Coronary artery (tissue), 2 donors: ENCODE measurements at places on chromosomes 2 and 18.

DNA sequence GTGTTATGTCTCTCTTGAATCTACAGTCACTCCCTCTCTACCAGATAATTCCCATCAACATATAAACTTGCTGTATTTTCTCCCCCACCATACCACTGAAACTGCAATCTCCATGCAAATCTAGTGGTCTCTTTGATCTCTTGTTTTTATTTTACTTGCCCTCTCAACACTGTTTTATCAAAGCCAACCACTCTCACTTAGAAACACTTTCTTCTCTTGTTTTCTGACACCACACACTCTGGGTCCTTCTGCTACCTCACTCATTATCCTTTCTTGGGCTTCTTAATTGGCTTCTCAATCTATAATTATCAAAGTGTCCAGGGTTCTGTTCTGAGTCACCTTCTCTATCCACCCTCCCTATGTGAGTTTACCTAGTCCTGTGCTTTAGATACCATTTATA lies 2.0 kb upstream of the MCFD2 start:
- no peak for DNase-seq

- DNase-seq, result no peak
Measured at GRCh38 chr2:3500326-3500899, 18.9 kb downstream of the ADI1 start.

GRCh38 chr2:85275984-85276540 lies 51.7 kb downstream of the TGOLN2 start:
- no peak for DNase-seq

DNA sequence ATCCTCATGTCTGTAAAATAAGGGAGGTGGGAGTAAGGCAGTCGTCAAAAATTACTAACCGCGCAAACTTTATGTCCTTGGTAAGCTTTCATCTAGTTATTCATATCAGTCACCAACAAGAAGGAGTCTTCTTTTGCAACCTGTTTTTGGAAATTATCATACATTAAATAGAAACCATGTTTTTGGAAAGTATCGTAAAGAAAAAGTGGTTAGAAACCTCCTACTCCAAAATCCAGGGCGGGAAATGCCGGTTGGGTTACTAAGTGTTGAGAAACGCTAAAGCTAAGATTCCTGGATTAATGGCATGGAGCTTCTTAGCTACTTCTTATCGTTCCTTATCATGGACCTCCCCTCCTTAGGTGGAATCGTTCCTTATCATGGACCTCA lies 778 bp downstream of the BBS5 start:
- DNase-seq, result no peak

DNA sequence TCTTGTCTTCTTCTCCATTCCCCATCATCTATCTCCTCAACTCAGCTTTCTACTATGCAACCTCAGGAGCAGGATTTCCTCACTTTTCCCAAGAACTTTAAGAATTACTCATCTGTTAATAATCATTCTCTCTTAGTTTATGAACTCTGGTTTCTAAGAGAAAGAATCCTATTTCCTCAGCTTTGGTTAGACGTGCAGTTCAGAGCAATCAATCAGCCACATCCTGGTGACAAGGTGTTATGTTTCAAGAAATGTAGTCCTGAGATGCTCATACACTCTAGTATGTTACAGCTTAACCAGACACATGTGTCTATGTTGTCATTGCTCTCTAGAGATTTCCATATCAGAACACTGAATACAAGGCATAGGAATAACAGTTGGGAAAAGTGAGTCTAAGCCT lies 277.9 kb downstream of the MBD2 start:
- DNase-seq, result no peak
